Stimulated activated CD4-positive, alpha-beta T cell treated with anti-CD3 and anti-CD28 coated beads, Interleukin-12 subunit alpha, Interleukin-12 subunit beta, amount 100 ng/mL, for 48 hours (primary cell): ENCODE measurements at places on chromosomes 6 and 20.

- no peak for DNase-seq
Measured at GRCh38 chr6:149169761-149170511, 147.6 kb upstream of the TAB2 start.

DNA sequence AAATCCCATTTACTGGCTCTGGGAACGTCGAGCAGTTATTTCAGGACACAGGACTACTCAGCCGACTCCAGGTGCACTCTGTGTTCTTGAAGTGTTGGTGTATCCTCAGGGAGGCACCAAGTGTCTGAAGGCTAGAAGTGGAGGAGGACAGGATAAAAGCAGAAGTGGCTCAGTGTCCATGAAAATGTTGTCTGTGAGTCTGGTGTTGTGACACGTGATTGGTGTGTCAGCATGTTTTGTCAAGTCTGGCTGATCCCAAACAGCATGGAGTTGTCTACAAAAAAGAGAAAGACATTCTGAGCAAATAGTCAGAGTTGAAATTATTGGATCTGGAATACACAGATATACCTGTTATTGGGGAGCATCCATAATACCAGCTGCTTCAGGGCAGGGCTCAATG, 30.3 kb downstream of the SCGN start:
- DNase-seq, result no peak

DNA sequence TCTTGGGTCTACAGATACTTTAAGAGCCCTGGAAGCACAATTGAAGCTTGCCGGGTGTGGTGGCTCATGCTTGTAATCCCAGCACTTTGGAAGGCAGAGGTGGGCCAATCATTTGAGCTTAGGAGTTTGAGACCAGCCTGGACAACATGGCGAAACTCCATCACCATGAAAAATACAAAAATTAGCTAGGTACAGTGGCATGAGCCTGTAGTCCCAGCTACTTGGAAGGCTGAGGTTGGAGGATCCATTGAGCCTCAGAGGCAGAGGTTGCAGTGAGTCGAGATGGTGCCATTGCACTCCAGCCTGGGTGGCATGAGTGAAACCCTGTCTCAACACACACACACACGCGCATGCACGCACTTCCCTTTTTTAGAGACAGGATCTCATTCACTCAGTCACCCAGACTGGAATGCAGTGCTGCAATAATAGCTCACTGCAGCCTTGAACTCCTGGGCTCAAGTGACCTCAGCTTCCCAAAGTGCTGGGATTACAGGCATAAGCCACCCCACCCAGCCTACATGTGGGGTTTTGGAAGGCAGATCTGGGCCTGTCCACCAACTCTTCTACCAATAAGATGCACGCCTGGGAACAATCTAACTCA, 182.5 kb upstream of the JARID2 start:
- DNase-seq, result no peak

- no peak for DNase-seq
Measured at GRCh38 chr6:3850451-3851203, 1.5 kb downstream of the FAM50B start.

DNA sequence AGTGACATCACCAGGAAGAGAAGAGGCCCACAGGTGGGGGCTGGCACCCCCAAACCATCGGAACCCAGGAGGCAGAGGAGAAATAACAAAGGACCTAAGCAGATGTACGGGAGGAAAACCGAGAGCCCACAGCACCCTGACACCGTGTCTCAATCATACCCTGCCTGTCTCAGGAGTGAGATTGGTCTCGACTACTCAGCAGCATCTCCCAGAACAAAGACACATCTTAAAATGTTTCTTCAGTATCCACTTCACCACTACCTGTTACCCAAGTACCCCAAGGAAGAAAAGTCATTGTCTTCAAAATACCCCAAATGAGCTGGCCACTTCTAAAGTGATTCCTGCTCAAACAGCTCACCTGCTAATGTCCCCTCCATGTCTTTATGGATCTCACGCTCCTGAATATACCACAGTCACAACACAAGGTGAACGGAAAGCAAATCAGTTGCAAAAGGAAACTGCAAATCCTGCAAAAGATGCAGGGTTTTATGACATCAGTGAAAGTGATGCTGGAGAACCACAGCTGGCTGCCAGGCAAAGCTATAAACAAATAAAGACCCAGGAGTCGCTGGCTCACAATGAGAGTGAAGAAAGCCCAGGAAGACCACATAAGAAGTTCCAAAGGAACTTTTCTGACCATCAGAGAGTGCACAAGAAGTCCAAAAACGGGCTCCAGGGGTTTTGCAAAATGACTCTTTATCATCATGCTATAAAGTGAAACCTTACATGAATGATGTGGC, 44.1 kb downstream of the PREX1 start:
- DNase-seq, result peak; percentile 33

DNA sequence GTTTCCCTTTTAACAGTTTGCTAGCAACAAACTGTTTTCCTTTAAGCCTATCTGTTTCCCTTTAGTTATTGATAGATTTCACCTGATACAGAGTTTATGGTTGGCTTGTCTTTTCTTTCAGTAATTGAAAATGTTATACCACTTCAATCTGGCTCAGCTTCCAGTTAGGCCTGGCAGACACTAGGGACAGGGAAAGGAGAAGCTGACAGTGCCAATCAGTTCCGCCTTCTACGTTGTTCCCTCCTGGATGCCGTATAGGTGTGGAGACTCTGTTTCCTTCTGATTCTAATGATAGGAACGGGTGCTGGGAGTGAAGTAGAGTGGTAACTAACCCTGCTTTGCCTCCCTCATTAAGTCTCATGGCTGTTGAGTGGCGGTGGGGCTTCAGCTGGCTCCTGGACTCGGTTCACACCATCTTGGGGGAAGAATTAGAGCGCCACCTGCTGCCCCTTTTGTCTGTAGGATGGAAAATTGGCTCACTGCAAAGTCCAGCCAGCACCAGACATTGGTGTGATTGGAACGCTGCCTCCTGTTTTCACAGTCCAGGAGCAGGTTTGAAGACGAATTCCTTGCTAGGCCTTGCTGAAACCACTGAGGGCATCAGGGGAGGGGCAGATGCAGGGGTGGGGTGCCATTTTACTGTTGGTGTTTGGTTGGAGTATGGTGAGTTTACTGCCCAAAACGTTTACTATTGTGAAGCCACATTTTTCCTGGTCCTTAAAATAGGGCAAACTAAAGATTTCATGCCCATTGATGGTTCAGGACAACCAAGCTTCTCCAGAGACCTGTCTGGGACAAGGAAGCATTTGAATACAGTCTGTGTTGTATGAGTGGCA, 1729.5 kb downstream of the GRIK2 start:
- DNase-seq, result no peak

- no peak for DNase-seq
Measured at GRCh38 chr20:38412877-38413577, 22.1 kb downstream of the SNHG17 start.

GRCh38 chr6:24513602-24514001, 18.8 kb downstream of the ALDH5A1 start:
- no peak for DNase-seq

GRCh38 chr20:47725248-47725973, 59.9 kb downstream of the SULF2 start:
- peak; percentile 87 for DNase-seq

- DNase-seq, result no peak
Measured at GRCh38 chr20:15831201-15831600, 742.0 kb downstream of the KIF16B start.

DNA sequence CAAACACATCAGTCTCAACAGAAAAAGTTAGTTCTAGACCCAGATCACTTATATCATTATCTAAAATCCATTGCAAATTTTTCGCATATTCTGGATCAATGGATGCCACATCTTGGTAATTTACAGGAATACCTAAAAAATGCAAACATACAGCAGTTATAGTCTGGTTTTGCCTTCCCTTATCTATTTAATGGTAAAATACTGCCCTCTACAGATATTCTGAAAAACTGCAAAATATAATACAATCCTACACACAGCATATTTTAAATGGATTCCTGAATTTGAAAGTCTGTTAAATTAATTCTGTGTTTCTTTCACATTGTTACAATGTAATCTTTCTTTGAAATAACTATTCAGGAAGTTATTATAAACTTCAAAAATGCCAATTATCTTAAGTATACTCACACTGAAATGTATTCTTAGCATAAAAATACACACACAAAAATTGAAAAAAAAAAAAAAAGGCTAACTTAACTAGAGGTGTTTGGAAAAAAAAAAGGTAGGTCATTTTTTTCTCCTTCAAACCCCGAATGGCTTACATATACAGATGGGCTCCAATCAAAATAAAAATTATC, 88.4 kb downstream of the HACE1 start:
- DNase-seq, result no peak
